ENCODE measurements at places on chromosomes 11 and 22.

DNA sequence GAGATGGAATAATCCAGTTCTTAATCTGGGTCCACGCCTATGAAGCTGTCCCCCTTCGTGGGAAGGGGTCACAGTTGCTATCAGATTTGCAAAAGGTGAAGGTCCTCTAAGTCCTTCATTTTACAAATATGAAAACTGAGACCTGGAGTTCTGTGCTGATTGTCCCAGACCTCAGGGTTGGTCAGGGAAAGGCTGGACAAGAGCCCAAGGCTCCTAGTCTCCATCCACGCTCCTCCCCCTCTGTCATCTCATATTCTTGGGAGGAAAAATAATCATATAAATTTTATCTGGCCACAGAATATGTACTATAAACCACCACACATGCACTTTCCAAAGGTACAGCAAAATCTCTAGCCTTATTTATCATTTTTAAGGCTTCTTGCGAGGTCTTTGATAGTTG, 5.5 kb downstream of the PACSIN2 start:
- no peak for DNase-seq

DNA sequence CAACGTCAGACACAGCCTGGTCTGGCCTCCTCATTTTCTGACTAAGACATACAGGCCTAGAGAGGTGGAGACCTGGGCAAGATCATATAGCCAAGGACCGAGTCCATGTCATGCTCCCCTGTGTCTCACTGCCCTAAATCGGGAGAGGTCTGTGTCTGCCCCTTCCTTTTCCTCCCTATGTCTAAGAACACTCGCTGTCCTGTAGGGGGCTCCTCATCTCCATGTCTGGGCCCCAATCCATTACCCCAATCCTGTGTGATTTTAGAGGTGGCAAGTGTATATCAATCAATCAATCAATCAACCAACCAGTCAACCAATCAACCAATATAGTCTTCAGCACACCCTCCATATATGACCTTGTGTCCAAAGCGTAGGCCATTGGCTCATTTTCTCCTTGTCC, 125.7 kb downstream of the KIRREL3 start:
- no peak for DNase-seq

DNA sequence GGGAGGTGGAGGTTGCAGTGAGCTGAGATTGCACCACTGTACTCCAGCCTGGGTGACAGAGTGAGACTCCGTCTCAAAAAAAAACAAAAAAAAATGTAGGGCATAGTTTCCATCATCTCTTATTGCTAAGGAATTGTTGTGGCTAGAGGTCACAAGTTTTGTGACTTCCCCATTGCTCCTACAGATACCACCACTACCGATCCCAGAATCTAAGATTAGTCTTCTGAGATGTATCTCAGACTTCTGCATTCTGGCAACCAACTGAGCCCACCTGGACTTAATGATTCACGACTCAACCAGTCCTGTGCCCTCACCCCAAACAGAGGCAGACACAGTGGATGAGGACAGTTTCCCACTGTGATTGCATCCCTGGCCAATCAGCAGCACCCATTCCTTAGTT, 148.9 kb downstream of the NECTIN1 start:
- DNase-seq, result no peak

- no peak for DNase-seq
Observed at GRCh38 chr11:104404231-104405175, 240.6 kb upstream of the PDGFD start.

- no peak for DNase-seq
Observed at GRCh38 chr11:61149624-61150615, 11.3 kb downstream of the VPS37C start.

DNA sequence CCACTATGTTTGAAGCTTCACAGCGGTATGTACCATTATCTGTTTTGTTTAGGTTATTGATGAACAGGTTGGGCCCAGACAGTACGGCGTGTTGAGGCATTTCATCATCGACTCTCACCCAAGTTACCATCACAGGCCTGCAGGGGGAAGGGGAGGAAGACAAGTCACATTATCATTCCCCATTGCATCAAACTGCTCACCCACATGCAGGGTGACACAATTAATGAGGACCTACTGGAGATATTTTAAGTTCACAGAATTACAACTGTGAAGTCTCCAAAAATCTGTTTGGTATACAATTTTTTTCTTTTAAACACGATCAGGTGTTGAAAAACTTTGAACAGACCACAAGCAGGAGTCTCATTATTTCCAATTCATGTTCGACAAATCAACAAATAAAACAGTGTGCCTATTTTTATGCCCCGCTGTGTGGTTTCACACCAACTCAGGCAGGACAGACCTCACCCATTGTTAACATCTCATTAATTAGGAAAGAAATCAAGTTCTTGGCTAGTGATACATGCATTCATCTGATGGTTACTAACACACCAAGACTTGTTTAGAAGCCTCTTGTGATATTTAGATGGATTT, 289.5 kb downstream of the CADM1 start:
- DNase-seq, result no peak

GRCh38 chr11:86201371-86201884, 43.1 kb upstream of the EED start:
- no peak for DNase-seq
